AG09309 (cell line): ENCODE measurements at places on chromosomes 1 and 21.

- DNase-seq: no peak
Measured at GRCh38 chr1:20361805-20362381, 71.2 kb downstream of the VWA5B1 start.

DNA sequence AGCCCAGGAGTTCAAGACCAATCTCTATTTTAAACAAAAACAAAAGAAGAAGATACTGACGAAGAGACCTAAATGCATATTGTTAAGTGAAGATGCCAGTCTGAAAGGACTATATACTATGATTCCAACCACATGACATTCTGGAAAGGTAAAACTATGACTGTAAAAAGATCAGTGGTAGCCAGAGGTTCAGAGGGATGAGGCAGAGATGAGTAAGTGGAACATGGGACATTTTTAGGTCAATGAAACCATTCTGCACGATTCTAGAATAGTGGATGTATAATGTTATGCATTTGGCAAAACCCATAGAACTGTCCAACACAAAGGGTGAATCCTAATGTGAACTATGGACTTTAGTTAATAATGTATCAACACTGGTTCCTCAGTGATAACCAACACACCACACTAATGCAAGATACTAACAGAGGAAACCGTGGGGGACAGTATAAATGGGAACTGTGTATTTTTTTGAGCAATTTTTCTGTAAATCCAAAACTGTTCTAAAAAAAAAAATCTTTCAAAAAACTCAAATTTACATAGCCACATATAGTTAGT, 8.2 kb downstream of the RC3H1 start:
- DNase-seq: no peak

DNA sequence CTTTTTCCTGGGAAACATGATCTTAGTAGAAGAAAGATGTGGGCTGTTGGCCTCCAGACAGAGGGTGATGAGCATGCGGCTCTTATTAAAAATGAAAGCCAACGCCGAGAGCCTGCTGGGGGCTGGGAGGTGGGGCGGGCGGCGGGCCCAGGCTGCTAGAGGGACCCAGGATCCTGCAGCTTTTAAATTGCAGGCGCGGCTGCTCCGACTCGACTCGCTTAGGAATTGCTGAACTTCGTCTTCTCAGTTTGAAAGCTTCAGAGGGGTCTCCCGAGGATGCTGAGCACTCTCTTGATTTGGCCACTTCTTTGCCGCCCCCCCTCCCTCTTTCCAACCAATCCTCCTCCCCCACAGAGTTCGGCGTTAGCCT, 1.2 kb downstream of the AGPAT3 start:
- DNase-seq: peak; percentile 10

- DNase-seq: no peak
Measured at GRCh38 chr1:154621875-154622274, 13.9 kb upstream of the ADAR start.

DNA sequence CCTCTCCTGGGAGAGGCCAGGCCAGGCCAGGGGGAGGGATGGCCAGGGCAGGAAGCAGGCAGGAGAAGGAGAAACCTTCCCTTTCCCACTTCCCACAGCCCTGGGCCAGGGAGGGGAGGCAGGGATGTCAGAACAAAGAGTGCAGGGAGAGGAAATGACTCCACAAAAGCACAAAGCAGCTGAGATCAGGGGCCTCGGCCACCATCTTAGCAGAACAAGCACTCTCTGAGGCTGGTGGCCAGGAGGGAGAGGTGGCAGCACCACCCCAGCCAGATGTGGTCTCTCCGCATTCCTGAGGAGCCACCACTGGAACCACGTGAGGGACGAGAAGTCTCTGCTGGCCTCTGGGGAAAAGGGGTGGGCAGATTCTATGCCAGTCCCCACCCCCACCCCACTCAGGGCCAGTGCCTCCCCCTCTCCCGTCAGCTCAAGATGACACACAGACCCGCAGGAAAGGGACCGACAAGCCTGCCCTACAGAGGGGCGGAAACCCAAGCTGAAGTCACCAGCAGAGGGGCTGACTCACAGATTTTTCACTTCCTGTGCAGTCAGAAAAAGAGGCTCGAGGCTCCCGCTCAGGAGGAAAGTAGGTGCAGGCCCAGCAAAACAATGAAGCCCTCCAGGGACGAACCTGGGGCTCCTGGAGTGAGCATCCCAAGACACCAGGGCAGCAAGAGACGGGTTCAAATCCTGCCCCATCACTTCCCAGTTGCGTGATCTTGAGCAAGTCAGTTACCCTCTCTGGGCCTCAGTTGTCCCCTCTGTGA, 24.1 kb upstream of the ALDH4A1 start:
- DNase-seq: no peak

- DNase-seq: no peak
Measured at GRCh38 chr1:13911697-13912619, 212.0 kb downstream of the PRDM2 start.

DNA sequence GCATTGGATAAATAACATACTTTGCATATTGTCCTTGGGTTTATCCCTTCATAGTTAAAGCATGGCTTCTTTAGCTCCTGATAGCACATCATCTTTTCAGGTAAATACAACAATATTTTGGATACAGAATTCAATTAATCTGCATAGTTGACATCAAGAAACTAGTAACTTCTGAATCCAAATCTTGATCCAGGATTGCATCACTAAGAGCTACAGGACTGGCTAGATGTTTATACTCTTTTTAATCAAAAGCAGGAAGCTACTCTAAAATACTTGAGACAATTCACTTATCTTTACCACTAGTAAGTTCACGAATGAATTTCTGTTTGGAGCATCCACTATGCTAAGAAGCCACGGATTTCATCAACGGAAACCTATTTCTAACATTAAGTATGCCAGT, 54.2 kb upstream of the SLC44A3 start:
- DNase-seq: no peak

- DNase-seq: no peak
Measured at GRCh38 chr1:96236156-96236739, 485.3 kb upstream of the PTBP2 start.

GRCh38 chr1:205658943-205659581, 21.2 kb downstream of the SLC45A3 start:
- no peak for DNase-seq

- DNase-seq: no peak
Measured at GRCh38 chr21:30620080-30620479, 347 bp upstream of the KRTAP20-4 start.

DNA sequence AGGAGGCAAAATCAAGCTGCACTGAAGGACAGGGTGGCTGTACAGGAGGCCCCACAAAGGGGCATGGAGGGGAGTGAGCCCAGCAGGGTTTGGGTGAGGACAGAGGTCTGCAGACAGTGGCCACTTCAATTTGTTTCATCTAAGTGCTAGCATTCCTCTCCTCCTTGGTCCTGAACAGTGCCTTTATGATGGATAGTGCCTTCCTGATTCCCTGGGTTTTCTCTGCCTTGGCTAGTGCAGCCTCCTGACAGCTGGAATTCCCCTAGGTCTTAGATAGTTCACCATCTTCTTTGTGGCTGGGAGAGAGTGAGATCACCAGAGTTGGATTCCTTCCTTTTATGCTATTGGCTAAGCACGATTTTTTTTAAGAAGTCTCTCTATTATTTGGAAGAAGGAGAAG, 3.8 kb upstream of the HPCAL4 start:
- no peak for DNase-seq

- DNase-seq: no peak
Measured at GRCh38 chr1:27961646-27962221, 2.0 kb downstream of the XKR8 start.

GRCh38 chr1:84377480-84378095, 20.7 kb upstream of the DNASE2B start:
- DNase-seq: peak; percentile 16

DNA sequence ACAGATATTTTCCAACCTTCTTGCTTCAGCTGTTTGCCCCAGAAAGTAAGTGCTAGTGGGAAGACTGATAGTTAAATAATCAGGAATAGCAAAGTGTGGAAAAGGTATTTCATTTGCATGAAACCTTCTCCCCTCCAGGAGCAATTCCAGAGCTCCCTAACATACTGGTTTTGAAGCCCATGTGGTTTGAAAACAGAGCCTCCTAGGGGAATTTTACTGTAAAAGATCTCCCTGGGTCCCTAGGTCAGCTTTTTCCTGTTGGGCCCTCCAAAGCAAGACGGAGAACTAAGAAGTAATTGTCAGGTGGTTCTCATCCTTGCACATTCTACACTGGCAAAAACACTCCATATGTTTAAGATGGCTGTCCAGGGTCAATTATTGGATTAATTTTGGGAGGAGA, 218.7 kb upstream of the FOXD3 start:
- DNase-seq: no peak

DNA sequence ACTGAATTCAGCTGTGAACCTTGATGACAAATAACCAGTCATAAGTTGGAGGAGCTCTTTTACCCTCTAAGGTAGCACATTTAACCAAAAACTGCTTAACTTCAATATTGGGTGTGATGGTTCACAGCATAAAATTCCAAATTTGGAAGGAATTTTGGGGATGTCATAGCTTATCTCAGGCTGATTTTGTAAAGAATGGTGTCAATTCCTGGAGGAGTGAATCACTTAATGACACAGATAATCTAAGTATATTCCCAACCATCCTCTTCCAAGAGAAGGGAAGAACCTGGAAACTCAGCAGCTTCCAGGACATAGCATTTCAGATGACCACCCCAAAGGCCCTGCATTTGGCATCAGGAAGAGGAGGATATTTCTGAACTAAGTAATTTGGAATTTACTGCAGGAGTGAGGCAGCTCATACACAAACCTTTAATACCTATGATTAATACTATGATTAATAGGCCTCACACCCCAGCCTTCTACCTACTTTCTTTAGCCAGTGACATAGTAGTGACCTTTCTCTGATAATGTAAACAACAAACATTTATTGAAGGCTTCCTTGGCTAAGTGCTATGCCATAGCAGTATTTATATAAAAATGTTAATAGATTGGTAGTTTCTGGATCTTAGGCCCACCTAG, 14.5 kb downstream of the GLUL start:
- DNase-seq: no peak

DNA sequence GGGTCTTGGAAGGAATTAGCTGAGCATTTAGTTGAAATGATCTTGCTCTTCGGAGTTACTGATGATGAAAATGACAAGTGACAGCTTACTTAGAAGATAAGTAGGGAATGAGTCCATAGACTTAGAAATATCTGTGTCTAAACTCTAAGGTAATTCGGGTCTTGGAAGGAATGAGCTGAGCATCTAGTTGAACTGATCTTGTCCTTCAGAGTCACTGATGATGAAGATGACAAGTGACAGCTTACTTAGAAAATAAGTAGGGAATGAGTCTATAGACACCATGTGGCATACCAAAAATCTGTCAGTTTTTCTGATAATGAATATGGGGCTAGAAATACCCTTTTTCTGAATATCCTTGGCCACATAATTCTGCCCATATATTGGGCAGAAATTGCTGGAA, 14.7 kb downstream of the CTTNBP2NL start:
- no peak for DNase-seq

GRCh38 chr1:71047635-71048607, at the start of gene PTGER3:
Gene PTGER3, minus strand, starts transcription at chr1:71047816. Its CDS starts 239 bp downstream, at chr1:71047577.
- no peak for DNase-seq

- DNase-seq: no peak
Measured at GRCh38 chr1:172653015-172653709, 5.7 kb upstream of the FASLG start.

DNA sequence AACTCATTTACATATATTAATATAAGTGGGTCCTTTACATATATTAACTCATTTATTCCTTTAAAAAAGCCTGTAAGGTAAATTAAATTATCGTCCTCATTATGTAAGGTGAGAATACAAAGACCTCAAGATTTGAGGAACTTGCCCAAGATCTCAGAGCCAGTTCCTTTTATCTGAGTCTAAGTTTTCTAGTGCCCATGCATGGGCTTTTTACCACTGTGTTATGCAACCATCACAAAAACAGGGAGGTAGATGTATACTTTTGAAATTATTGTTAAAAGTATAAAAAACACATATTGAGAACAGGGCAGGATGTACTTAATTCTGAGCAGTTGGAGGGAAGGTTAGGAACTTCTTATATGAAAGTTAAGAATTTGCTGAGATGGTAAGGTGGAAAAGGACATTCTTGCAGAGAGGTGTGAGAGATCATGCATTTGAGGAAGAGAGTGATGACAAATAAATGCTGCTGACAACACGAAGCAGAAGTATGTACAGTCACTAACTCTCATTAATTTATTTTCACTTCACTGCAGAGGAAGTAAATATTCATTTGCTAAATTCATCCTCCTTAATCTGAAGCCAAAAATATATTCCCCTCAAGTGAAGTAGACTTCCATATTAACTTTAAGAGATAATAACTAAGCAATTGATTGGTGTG, 28.9 kb upstream of the LYPLAL1 start:
- DNase-seq: no peak

DNA sequence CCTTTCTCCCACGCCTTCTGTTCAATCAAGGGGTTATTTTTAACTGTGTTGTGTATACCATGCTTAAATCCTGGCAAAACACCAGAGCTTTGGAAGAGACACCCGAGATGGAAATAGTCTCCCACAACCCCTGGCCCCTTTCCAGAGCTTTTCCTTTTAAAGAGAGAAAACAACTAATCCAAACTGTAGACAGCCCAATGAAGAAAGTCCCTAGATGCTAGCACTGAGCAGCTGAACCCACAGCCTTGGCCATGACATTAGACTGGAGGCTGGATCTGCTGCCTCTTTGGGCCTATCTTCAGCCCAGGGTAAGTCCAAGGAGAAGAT, 64.9 kb upstream of the ARTN start:
- no peak for DNase-seq

GRCh38 chr1:67916140-67916886, 83.0 kb upstream of the GNG12 start:
- DNase-seq: no peak

GRCh38 chr1:208048904-208049303, 138.0 kb upstream of the CD34 start:
- DNase-seq: no peak

DNA sequence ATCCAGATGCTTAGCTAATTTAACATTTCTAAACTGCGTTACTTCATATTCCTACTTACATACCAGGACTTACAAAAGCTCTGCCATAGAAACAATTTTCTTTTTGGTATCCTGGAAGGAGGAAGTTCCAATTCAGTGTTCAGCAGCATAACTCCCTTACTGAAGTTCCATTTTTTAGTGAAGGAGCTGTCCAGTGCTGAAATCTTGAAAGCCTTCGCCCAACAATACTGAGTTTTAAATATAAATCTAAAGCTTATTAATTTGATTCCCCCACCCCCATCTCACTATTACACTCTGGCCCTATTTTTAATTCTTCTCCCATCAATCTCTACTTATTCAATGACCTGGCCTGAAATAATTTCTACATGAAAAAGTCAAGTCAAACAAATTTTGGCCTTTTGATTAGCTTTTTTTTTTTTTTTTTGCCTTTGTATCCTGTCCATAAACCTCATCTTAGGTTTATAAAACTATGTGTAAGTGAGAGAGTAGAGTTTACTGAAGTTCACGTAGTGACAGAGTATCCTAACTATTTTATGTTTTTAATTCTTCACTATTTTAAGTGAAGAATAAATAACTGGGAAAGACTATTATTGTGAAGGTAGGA, 323.0 kb upstream of the PLD5 start:
- no peak for DNase-seq

DNA sequence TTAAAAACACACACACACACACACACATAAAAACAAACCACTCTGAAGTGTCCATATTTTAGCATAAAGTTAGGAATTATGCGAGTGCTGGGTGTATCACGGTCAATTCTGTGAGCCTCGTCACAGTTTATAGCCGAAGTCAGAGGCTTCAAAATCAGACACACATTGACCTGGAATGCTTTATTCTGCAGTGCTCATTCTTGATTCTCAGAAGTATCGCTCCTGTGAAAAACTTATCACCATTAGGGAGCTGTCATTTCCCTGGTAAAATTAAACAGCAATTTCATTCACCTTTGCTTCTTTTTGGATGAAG, 8.7 kb upstream of the IRF2BP2 start:
- DNase-seq: no peak

- no peak for DNase-seq
Measured at GRCh38 chr1:25906644-25907300, 553 bp upstream of the STMN1 start.

GRCh38 chr1:95287081-95287480, 53.1 kb downstream of the RWDD3 start:
- DNase-seq: no peak
